ENCODE measurements at places on chromosomes 7 and 10. TPM values are rescaled to one million over a fixed set of nuclear protein-coding genes. Genes with fewer than 3 reads are reported as not detected.

ZNF487 gene
- 5.2 TPM for total RNA-seq

CRYGN gene
- 1.7 TPM for total RNA-seq

GRCh38 chr10:49595713-49596492 lies 14.2 kb upstream of the SLC18A3 start:
- DNase-seq = no peak
- H3K27me3 ChIP-seq = no peaks in the 10 kb centered on the region
- H3K4me1 ChIP-seq = no peaks in the 10 kb centered on the region
- H3K36me3 ChIP-seq = no peaks in the 10 kb centered on the region
- no peak overlapping the region for H3K27ac ChIP-seq
- no peak overlapping the region for H3K4me3 ChIP-seq

DNA sequence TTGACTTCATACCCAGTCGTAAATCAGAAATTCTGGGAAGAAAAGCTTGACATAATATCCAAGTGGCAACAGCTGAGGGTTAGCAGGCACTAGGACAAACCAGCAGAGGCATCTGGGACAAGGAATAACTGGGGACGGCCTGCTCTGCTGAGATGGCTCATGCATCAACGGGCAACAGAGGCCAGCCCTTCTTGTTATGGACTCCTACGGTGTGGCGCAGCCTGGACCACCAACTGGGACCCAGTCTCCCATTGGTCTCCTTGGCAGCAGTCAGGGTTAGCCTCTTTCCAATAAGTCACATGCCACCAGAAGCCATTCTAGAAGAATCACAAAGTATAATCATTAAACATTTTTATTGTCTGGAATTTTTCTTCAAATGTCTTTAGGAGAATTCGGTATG lies 15.0 kb downstream of the FGFR2 start:
- H3K4me3 ChIP-seq = no peak overlapping the region
- H3K27ac ChIP-seq = no peak overlapping the region
- no peaks in the 10 kb centered on the region for H3K27me3 ChIP-seq
- no peaks in the 10 kb centered on the region for H3K36me3 ChIP-seq

DNA sequence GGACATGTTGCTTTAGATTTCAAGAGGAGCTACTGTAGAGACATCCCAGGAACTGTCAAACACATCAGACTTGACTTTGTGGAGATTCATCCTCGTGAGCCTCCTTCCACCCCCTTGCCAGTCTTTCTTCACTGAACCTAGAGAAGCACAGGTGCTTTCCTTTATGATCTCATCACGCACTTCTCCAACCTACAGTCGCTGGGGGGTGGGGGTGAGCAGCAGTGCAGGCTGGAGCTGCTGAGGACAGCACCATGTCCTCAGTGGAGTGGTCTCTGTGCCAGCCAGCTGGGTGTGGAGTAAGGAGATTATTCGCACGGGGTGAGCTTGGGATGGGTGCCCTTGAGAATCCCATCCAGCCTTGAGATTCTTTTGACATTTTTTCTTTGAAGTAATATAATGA lies 88.1 kb downstream of the VOPP1 start:
- no peaks in the 10 kb centered on the region for H3K4me1 ChIP-seq
- H3K36me3 ChIP-seq = no peaks in the 10 kb centered on the region
- DNase-seq = no peak

- H3K27ac ChIP-seq = no peak overlapping the region
- no peaks in the 10 kb centered on the region for H3K27me3 ChIP-seq
- H3K4me3 ChIP-seq = no peak overlapping the region
These were observed 14.3 kb downstream of the GHRHR start for GRCh38 chr7:30977896-30978564.

GRCh38 chr10:88857831-88858230 lies 6.2 kb upstream of the ANKRD22 start:
- H3K27ac ChIP-seq = no peak overlapping the region
- no peaks in the 10 kb centered on the region for H3K27me3 ChIP-seq
- no peak for DNase-seq

DNA sequence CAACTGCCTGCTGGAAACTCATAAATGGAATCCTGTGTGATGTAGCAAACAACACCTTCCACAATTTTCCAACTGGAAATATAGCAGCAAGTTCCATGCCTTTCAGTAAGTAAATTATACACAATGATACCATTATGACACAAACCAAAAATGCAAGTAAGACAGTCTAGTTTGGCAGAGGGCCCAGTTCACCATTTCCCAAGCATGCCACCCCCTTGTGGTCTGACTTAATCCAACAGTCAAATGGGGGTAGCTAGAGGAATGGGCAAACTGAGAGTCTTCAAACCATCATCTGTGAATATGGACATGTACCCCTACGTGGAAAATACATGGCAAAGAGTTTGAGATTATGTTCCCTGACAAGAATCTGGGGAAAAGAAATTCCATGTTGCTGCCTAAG lies 137.6 kb upstream of the VWC2 start:
- no peaks in the 10 kb centered on the region for H3K4me1 ChIP-seq
- H3K36me3 ChIP-seq = no peaks in the 10 kb centered on the region
- H3K27ac ChIP-seq = no peak overlapping the region
- H3K4me3 ChIP-seq = no peak overlapping the region
